T-helper 2 cell (primary cell): ENCODE measurements at places on chromosomes 3 and 15.

DNA sequence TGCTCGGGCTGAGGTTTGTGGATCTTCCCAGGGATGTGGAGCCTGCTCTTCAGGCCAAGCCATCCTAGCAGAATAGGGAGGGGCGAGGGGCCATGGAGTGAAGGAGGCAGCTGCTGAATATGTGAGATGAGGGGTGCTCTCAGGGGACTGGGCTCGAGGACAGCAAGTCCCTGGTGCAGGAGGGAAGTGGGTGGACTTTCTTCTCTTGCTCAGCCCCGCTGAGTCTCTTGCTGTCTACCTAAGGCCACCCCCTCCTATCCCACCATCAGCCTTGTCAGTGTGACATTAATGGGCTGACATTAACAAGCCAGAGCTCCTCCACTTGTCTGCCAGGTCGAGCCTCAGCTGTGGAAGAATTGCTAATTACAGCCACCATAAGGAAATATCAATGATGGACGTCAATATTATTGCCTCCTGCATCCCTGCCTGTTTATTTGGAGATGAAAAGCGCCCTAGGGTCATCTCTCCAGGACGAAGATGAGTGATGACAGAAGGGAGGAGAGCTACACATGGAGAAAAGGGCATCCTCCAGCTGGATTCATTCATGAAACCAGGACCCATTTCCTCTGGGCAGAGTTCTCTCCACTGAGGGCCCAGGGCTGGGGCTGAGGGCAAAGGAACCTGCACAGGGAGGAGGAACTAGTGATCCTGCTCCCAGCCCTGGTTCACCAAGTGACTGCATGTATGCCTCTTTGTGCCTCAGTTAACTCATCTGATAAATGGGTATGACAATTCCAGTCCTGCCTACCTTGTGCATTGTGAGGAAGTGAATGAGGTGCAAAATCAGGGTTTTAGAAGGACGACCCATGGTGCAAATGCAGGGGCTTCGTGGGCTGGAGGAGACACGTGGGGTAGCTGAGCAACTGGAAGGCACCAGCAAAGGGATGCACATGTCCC is 34.9 kb upstream of the LINGO1 start:
- no peak for DNase-seq

DNA sequence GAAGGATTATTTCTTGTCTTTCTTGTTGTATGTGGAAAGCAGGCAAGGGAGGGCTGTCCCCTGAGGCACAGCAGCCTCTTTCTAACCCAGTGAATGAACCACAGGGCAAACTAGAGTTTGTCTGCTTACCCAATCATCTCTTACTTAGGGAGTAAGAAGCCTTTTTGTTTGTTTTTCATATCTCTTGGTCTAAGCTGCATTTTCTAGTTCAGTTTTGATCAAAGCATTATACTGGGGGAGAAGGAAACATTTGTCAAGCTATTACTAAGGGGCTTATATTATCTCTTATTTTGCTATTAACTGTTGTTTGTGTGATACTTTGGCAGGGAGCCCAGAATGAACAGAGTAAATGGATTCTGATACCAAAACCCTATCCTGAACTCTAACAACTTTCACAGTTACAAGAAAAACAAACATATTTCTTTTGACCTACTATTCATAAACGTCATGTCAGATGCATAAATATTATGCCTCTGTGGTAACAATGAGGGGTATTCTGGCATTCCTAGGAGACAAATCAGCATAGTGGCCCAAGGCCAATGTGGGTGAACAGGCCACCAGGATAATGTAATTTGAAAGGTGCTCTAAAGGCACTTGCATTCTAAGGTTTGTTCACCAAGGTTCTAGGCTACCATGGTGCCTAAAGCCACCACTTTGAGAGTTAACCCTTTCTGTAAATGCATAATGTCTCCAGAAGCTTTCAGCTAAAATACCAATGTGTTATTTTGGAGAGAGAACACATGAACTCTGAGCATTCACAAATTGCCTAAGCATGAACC is 271.6 kb upstream of the ZPLD1 start:
- DNase-seq, result no peak

- DNase-seq, result no peak
These were observed 239.5 kb downstream of the NAALADL2 start for GRCh38 chr3:175098644-175099043.

DNA sequence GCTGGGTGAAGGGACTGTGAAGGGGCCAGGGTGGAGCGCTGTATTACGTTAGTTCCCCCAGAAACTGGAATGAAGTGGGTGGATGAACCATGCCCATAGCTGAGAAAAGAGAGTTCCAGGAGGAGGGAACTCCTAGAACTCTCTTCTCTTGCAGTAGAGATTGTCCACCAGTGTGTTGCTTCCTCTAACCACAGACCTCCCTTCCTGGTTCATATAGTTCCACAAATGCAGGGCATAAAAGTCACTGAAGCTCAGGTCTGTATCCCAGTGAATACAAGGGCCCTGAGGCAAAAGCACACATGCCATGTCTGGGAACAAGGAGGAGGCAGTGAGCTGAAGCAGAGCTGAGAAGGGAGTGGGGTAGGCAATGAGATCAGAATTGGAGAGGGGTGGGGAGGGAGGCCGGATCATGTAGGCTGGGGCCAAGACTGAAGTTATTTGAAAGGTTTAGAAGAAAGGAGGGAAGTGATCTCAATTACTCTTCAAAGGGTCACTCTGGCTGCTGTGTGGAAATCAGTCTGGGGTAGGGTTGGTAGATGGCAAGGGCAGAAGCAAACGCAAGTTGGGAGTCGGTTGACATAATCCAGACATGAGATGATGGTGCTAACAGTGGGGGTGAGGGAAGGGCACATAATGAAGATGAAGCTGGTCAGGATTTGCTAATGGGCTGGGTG is 6.5 kb downstream of the A4GNT start:
- no peak for DNase-seq

DNA sequence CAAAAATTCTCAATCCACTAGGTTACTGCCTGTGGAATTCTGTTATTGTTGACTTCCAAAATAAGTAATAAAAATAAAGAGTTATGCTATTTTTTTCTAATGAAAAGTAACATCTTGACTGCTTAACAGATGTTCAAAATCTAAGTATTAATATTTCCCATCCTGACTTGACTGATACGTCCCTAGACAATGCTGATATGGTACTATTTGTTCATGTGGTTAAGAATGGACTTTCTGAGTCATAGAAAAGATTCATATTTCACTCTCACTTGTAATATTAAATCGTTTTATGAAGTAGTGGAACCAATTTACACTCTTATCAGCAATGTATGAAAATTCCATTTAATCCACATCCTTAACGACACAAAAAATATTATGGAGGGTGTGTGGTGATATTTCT is 104.8 kb upstream of the PLSCR5 start:
- no peak for DNase-seq

DNA sequence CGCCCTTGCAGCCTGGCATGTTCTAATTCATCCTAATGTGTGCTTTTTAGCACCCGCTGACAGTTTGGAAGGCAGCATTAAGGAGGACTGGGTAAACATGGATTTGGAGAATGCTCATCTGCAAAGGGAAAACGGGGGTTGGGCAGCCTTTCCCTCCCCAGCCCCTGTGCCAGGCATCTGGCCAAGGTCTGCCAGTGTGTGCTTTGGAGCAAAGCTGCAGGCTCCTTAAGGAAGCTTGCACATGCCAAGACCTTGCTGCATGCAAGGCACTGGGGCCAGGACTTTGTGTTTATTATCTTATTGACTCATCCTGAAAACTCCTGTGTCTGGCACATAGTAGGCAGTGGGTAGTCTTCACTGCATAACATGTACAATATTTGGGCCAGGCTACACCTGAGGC is 20.1 kb downstream of the FAM3D start:
- no peak for DNase-seq
